ENCODE measurements at places on chromosomes 4 and X.
A peak's percentile ranks its signal among the peaks of the same experiment; 100 is the strongest.

DNA sequence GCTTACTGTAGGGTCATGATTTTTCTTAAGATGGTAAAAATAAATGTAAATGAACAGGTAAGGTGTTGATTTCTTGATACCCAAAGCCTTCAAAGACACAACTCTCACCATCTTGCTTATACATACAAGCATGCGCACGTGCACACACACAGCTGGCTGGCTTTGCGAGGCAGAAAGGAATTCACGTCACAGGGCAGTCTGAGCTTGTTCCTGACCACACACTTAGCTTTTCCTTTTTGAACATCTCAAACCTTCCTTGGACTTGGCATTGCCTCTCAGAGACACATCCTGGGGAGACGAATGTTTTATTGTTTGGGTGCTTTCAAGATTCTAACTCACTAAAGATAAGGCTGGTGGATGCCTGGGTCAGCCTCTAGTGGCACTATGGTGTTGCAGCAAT lies 175.0 kb downstream of the NHS start:
- DNase-seq = no peak

DNA sequence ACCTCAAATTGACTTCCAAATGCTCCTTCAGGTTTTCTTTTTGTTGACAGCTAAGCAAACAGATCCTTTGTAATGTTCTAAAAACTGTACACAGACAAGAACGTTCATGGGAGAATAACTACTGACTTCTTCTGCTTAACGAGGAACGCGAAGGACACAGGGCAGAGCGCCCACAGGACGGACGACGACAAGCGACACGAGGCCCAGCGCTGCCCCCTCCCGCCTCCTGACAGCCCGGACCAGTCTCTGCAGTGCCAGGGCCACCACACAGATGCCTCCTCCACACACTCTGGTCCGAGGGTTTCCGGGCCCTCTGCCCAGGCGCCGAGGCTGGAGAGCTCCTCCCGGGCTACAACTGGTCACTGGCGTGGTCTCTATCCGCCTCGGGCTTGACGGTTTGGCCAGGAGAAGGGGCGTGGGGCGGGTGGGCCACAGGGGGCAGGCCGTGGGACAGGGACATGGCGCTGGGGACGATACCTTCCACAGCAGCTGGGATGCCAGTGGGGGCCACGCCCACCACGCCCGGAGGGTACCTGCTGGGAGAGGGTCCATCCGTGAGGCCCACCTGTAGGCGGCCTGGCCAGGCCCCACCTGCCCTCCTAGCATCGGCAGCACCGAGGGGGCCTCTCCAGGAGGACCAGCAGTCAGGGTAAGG lies 36.9 kb downstream of the CTBP1 start:
- no peak for DNase-seq

GRCh38 chr4:2828758-2829181 lies 14.9 kb upstream of the ADD1 start:
- no peak for DNase-seq

- no peak for DNase-seq
Observed at GRCh38 chr4:69485130-69485529, 10.6 kb downstream of the UGT2B4 start.

GRCh38 chrX:4754878-4755604 lies 1041.6 kb upstream of the PRKX start:
- DNase-seq = no peak

DNA sequence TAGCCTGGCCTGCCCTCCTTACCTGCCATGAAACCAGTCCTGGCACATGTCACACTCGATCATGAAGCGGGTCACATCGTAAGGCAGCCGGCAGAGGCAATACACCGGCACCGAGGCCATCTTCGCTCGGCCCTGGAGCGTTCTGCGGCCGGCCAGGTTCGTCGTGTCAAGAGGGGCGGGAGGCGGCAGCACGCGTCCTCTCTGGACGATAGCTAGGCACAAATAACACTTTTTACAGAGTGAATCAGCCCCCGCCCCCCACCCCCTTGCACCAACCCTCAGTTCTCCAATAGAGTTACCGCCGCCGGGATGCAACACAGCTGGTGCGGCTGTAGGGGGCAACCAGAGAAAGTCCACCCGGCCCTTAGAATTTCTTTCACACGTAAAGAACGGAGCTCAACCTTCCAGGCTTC lies 1.7 kb downstream of the PHF8 start:
- DNase-seq = peak; percentile 33

- no peak for DNase-seq
Observed at GRCh38 chr4:150569384-150569987, 12.5 kb upstream of the MAB21L2 start.

- DNase-seq = no peak
Observed at GRCh38 chrX:110734271-110734670, 61.3 kb downstream of the CHRDL1 start.

- no peak for DNase-seq
Observed at GRCh38 chr4:107655289-107655688, 64.7 kb downstream of the PAPSS1 start.

DNA sequence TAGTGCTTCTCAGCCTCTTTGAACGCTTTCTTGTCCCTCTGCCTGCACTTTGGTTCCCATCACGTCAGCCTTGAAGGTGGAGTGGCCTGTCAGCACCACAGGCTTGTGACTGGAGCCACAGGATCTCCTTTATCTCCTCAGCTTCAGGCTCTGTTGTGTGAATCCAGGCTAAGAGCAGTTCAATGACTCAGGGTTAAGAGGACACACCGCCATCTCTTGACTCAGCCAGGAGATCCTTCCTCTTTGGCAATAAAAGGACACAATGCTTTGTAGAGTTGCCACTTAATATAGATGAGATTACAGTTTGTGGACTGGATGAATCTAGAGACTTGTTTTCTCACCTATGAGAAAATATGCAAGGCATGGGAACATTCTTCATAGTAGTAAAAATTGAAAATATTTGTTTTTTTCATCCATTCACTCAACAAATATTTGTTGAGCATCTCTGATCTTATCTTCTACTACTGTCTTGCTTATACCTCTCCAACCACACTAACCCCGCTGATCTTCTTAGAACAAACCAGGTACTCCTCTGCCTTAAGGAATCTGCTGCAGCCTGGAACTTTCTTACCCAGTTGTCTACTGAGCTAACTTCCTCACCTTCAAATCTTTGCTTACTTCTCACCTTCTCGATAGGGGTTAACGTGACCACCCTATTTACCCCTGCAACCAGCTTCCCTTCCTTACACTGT lies 62.3 kb downstream of the UCHL1 start:
- DNase-seq = no peak

DNA sequence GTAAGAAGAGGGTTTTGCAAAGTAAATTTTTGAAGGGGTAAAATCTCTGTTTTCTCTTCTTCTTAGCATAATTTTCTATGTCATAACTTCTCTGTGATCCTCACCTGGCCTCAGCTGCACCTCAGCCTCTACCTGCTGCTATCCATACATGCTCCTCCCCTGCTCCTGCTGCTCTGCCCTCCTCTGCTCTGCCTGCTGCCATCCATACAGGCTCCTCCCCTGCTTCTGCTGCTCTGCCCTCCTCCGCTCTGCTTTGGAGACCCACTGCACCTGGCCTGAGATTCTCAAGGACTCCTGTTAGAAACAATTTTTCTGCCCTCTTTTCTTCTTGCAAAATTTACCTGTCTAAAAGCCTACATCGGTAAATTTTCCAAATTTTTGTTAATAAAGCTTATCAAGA lies 388.6 kb upstream of the PITX2 start:
- DNase-seq = no peak

- DNase-seq = no peak
Observed at GRCh38 chrX:74523224-74523623, 91.2 kb downstream of the RLIM start.

DNA sequence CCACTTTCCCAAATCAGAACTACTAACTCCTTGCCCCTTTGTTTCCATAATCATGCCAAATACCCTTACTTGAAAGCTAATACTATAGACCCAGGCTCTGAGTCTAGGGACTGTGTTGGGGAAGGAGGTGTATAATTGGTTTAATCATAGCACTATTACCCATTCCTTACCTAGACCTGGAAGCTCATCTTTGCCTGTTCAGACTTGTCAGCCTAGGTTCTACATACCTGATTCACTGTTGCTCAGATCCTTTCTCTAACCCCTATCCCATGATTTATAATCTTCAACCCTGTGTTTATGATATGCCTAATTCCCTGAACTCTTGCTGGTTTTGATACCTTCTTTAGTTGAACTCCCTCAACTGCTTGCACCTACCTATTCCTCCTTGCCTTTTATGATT lies 123.1 kb upstream of the GRIA3 start:
- DNase-seq = no peak

DNA sequence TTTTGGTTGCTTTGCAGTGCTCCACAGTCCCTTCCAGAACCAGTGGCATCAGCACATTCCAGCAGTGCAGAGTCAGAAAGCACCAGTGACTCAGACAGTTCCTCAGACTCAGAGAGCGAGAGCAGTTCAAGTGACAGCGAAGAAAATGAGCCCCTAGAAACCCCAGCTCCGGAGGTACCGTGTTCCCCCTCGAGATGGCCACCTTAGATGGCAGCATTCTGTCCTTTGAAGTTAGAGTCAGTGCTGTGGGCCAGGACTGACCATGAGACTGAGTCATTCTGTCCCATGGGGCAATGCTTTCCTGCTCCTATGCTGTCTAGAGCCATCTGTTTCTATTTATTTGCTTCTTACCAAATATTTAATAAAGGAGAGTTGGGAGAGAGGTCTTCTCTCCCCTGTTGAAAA lies 112.3 kb downstream of the KLHL8 start:
- no peak for DNase-seq

GRCh38 chrX:24148121-24148520 lies 1.4 kb upstream of the ZFX start:
- peak; percentile 15 for DNase-seq

DNA sequence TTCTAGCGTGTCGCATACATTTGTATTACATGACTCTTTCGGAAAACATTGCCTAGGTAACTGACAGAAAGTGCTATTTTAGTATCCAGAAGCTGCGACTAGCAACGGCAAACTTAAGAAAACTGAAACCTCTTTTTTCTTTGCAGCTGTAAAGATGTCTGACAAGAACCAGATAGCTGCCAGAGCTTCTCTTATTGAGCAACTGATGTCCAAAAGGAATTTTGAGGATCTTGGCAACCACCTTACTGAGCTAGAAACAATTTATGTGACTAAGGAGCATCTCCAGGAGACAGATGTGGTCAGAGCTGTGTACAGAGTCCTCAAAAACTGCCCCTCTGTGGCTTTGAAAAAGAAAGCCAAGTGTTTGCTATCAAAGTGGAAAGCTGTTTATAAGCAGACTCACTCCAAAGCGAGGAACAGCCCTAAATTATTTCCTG lies 9.4 kb downstream of the TCEANC start:
- no peak for DNase-seq

- DNase-seq = no peak
Observed at GRCh38 chr4:4675641-4676040, 133.8 kb upstream of the STX18 start.

- no peak for DNase-seq
Observed at GRCh38 chrX:7127056-7127455, 20.5 kb upstream of the STS start.

- DNase-seq = peak; percentile 15
Observed at GRCh38 chrX:135596495-135596894, 76.0 kb downstream of the INTS6L start.

GRCh38 chrX:107935664-107936433 lies 46.3 kb downstream of the TEX13B start:
- DNase-seq = no peak

DNA sequence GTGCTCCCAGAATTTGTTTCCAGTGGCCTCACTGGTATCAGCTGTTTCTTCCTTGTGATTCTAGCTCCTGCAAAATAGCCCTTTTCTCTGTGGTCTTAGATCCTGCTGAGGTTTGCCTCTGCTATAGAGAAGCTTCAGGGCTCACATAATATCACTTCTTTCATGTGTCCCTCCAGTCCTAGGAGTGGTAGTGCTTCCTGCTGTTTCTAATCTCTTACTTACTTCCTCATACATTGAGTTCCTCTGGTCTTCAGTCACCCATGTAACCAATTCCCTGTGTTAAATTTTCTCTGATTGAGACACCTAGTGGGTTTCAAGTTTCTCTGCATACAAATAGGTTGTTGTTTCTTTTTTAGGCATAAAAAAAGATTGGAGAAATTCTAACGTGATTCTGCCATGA lies 1567.9 kb downstream of the ARAP2 start:
- no peak for DNase-seq

DNA sequence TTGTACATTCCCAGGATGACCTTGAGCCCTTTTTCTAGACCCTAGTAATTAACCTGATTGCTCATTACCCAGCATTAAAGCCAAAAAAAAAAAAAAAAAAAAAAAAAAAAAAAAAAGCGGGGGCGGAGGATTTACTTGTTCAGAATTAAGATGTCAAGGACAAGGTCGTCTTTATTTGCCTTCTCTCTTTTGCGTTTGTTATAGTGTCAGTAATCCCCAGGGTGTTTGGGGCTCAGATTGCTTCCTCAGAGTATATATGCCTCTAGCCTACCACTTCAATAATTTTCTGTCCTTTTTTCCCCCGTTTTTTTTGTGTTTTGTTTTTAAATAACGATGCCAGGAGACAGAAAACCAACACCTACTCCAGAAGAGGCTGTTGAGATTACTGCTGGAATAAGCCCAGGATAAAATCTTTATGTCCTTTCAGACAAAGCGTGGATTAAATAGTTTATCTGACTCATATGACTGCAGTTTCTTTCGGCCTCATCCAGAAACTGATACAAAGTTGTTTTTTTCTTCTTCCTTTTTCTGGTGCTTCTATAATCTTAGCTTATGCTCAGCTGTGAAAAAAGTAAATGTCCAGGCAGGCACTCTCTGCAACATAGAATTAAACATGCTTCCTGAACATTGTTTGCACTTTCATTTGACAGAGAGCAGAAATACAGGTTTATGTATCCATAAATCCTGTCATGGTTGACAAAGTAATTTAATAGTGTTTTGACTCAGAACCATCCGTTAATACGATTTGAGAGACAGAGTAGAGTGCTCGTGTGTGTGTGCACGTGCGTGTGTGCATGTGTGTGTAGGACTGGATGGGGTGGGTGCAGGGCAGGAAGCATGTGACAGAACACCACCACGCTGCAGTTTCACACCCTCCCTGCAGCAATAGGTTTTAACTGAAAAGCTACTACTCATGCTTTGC lies 138.6 kb downstream of the AFF1 start:
- peak; percentile 70 for DNase-seq

- DNase-seq = no peak
Observed at GRCh38 chr4:172851534-172851933, 317.1 kb upstream of the GALNT7 start.

GRCh38 chr4:20493761-20494353 lies 206.4 kb upstream of the PACRGL start:
- no peak for DNase-seq

DNA sequence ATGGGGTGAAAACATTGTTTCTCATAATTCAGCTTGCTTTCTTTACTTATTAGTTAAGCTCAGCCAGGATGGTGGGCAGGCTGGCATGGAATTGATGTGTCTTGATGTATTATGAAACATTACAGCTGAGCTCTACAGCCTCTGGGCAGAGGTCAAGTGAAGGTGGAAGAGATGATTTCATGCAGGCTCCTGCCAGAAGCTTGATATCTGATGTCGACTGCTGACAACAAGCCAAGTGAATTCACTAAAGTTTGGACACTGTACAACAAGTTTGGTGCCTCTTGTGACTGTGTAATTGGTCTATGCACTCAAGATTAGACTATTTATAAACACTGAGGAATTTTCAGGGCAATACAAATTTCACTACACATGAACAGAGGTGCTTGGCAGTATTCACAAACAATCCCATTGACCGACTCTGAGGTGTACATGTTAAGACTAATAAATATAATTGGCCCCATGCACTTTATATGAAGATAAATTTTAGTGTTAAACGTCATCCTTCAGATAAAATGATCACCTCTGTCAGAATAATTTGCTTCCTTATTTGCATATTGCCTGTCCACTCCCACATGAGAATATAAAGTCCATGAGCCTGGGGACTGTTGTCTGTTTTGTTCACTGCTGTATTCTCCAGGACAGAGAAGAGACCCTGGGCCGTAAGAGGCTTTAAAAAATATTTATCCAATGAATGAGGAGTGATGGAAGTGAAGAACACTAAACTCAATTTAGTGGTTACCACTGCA lies 612.2 kb downstream of the IQCM start:
- no peak for DNase-seq
